Immature natural killer cell (primary cell): ENCODE measurements at places on chromosomes 6 and 20.

GRCh38 chr6:115545672-115545986, 515.1 kb downstream of the FRK start:
- DNase-seq: no peak

GRCh38 chr20:9363673-9364072, 150.7 kb upstream of the LAMP5 start:
- DNase-seq: no peak

DNA sequence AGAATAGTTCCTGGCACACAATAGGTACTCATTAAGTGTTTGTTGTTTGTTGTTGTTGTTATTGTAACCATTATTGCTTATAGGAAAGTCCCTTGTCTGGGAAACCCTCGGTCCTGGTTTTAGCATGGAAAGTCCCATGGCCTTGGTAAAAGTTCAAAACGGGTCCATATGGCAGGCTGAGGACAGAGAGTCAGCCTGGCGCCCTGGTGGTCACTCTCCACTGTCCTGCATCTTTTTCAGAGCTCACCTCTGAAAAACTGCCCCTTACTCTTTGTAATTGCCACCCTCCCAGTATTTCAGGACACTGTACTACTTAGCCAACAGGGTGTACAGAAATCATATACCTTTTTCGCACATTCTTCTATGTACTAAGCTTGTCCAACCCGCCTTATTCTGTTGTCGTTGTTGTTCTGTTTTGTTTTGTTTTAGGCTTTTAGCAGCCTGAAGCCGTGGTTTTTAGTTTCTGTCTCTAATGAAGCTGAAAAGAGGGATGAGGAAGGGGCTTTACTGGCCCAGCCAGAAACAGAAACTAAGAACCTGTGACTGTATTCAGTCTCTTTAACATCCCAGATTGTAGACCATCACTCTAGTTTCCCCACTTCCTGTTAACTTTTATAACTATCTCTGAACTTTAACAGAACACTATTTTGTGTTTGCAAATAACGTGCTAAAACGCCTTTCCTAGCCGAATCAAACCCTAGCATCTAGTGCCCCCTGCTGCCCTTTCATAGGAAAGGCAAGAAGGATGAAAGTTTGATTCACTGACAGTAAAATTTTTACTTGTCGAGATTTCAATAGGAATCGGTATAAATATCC, 7.6 kb upstream of the TMEM14A start:
- DNase-seq: peak; percentile 67

GRCh38 chr6:79208816-79209215, 25.7 kb downstream of the HMGN3 start:
- no peak for DNase-seq

GRCh38 chr6:151016107-151016506, 150.6 kb downstream of the MTHFD1L start:
- DNase-seq: no peak

DNA sequence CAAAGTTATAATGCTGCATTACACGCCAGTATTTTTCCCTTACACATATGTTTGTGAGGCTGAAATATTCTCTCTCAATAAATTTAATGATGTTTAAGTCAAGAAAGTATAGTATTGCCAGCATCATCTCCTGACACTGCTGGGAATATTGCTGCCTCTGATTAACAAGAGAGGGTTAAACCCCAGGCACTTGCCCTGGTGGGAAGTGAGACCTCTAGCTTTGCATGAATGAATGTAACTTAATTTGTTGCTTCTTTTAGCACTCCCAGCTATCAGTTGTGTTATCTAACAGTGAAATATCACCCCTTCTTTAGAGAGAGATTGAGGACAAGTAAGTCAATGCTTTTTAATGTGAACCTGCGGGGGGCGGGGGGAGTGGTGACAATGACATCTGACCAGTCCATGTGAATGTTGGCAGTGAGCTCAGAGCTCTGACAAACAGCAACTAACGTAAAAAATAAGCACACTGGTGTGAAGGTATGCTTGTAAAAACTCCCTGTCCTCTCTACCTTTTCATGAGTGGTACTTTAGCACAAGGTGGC, 9.8 kb downstream of the FOXA2 start:
- DNase-seq: no peak
